ENCODE measurements at places on chromosomes 1 and 21.

- no peak for DNase-seq
These were observed 28.8 kb downstream of the SPSB1 start for GRCh38 chr1:9321480-9321849.

DNA sequence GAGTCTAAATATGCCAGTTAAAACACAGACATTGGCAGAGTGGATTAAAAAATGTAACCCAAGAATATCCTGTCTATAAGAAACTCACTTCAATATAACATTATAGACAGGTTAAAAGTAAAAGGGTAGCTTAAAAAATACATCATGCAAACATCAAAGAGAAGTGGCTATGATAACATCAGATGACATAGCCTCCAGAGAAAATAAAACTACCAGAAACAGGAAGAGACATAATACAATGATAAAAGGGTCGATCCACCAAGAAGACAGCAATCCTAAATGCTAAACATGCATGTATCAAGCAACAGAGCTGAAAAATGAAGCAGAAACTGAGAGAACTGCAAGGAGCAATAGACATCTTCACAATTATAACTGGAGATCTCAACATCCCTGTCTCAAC lies 190.2 kb upstream of the NR5A2 start:
- DNase-seq: no peak

DNA sequence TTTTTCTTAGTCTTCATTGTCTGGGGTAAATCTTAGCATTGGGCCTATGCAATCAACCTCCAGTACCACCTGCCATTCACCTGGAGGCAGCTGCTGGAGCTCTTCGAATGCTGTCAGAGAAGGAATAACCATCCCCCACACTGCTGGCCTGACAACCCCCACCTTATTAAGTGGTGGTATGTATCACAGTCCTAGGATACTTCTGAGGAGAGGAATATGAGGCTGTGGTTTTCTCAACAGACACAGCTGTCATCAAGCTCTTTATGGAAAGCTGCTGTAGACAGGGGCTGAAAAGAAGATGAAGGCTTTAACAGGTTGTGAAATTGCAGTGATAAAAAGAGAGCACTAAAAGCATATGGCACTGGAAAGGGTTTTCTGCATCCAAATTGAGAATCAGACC lies 61.7 kb downstream of the TSEN15 start:
- DNase-seq: no peak

DNA sequence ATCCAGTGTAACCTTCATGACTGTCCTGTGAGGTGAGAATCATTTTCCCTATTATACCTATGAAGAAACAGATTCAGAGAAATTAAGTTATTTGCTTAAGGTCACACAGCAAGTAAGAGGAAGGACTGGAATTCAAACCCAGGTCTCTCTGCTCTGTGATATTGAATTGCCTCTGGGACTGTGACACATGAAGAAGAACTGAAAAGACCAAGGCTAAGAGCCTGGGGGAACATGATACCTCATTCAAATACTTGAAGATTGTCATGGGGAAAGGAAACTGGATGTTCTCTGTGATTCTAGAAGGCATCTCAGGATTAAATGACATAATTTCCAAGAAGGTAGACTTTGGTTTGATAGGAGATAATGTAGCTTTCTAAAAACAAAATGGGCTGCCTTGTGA lies 3.6 kb downstream of the WDTC1 start:
- DNase-seq: no peak

- no peak for DNase-seq
These were observed 294.0 kb upstream of the C1orf87 start for GRCh38 chr1:60367532-60367931.
